ENCODE measurements at places on chromosomes 12 and 14.
A peak's percentile ranks its signal among the peaks of the same experiment; 100 is the strongest.

DNA sequence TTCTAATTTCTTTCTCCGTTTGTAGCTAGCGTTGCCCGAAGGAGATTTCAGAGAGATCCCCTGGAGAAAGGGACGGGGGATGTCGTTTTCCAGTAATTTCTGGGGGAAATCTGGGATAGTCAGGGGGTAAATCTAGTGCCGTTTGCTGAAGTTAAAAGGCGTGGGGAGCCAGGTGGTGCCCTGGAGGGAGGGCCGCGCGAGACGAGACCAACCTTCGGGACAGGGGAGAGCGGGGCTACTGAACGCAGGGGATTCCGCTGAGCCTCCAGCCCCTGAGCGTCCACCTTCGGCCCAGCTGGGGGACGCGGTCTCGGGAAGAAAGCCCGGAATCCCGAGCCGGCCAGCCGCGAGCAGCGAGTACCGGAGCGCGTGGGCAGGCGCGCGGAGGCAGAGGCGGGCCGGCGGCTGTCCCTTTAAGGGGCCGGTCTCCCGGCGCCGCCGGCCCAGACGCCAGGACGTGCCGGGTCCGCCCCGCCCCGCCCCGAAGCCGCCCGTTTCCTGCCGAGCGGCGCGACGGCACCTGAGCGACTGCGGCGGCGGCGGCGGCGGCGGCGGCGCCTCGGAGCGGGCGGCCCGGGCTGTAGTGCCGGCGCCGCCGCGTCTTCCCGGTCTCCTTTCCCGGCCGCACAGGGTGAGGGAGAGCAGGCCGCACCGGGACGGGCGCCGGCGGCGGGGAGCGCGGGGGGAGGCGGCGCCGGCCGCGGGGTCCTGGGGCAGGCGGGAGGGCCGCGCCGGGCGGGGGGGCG lies at the start of gene KTN1:
Gene KTN1, plus strand, starts transcription at position 484 of the 746 bp plus-strand sequence. CDS start 31,842 bp downstream, outside the sequence.
- peak; percentile 64 for DNase-seq

GRCh38 chr14:64508215-64508776 lies 3.7 kb downstream of the ZBTB1 start:
- DNase-seq, result no peak

GRCh38 chr14:73259837-73260236 lies 22.5 kb downstream of the PAPLN start:
- no peak for DNase-seq

DNA sequence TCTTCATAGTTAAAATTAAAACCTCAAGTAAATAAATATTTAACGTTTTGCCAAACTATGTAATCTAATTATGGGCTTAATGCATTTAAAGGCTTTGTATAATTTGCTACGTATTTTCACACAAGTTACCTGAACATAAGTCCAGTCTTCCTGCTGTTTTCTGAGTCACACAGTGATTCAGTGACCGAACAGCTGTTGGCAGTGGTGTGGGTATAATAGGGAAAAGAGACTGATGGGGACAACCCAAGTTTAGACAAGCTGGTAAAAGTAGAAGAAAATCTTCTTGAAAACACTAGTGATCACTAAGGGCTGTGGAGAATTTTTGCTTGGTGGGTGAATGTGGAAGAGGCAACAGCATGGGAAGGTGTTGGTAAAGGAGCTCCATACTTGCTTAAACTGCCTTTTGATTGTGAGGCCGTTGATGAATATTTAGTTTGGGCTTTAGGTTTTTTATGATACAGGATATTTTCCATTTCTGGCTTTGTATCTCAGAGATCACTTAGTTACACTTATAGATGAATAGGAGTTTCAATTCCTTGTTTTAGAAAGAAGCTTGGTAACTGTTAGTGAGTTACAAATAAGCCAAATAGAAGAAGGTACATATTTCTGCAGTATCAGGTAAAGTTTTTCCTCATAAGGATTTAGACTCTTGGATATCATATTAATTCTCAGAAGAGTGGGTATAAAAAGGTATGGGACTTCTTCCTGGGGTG lies 23.9 kb downstream of the LRRK2 start:
- no peak for DNase-seq

- no peak for DNase-seq
Measured at GRCh38 chr14:88791629-88792472, 902 bp downstream of the EML5 start.

GRCh38 chr12:104519190-104520019 lies 62.7 kb downstream of the CHST11 start:
- no peak for DNase-seq

DNA sequence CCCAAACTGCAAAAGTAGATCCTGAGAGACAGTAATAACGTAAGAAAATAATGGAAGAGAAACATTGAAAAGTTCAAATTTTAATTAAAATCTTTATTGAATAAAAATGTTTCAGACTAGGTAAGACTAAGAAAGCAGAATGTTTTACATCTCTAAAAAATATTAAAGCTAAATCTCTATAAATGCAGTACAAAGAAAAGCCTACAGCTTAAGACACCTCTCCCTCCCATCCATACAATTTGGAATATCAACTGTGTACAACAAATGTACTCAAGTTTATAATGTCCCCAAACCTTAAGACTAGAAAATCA lies 8.5 kb upstream of the CERS5 start:
- no peak for DNase-seq

DNA sequence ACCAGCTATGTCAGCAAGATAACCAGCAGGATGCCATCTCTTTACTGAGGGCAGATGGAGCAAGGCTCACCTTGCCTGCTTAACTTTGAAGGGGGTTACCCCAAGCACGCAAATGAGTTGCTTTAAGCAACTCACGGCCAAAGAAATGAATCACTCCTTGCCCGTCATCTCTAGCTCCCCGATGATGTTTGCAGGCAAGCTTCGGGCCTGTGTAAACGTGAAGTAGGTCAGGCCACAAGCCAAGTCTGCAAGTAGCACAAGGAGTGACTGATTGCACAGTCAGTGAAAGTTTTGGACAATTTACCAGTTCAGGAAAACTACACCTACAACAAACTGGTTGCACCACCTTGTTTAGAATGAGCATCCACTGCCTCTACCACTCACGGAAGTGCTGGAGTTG lies 699.7 kb upstream of the TBX3 start:
- no peak for DNase-seq

- DNase-seq, result peak; percentile 39
Measured at GRCh38 chr12:124898200-124898922, 16.1 kb downstream of the UBC start.

DNA sequence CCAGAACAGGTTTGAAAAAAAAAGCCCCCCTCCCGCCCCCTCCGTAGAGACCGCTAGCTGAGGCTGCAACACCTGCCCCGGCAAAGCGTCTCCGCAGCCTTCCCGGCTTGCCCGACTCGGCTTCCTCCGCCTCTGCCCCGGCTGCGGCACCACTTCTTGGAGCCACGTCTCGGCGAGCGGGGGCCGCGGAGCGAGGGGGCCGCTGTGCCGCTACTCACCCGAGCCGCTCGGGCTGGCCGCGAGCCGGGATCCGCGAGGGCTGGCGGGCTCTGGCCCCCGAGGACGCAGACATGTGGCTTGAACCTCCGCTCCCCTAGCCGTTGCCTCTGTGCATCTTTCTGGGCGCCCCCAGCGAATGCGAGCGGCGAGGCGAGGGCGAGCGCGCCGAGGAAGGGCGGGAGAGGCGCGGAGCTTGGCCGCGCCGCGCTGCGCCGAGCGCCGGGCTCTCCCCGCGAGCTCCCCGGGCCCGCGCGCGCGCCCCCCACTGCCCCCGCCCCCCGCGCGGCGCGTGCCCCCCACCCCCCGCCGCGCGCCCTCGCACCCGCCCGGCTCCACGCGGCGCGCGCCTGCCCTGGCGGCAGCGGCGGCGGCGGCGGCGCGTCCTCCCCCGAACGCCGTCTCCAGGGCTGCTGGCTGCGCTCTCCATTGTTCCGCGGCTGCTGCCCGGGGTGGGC lies 249.5 kb downstream of the APAF1 start:
- DNase-seq, result no peak

DNA sequence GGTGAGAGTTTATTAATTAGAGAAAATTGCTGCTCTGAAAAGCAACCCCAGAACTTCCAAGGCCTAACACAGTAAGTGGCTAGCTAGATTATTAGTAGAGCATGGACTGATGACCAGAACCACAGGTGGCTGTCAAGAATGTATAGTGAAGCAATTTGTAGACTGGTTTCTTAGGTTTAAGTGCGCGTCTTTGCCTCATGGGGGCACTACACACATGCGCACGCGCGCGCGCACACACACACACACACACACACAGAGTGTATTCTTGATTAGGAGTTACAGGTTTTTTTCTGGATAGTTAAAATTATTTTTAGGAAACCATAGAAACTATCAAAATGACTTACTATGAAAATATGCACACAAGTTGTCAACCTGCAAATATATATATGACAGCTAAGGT lies 66.5 kb downstream of the BHLHE41 start:
- no peak for DNase-seq

DNA sequence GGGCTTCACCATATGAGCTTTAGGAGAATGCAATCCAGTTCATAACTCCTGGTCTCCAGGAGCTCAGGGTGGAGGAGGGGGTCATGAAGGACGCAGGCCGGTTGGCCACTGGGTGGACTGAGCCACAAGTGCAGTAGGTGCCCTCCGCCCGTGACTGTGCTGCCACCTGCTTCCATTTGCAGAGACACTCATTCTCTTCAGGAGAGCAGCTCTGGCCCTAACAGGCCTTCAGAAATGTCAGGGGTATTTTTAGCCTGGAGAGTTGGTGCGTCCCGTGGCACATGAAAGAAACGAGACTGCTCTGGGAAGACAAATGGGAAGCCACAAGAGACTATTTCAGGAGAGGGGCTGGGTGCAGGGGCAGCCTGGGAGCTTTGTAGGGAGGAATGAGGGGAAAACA lies 74.6 kb upstream of the MYL2 start:
- DNase-seq, result no peak

DNA sequence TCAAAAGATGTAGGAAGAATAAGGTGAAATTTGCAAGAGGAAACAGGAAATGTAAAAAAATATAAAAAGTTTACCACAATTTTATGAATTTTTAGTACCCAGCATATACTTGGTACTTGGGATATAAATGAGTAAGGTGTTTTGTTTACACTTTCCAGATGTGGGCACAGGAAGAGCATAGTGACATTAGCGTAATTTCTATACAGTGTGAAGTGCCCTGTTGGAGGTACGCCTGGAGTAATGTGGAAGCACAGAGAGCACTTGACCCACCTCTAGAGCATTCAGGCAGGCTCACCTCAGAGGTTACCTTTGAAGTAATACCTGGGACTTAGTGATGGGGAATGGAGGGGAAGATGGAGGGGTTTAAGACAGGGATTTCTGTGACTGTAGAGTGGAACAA lies 89.5 kb downstream of the AEBP2 start:
- DNase-seq, result no peak

DNA sequence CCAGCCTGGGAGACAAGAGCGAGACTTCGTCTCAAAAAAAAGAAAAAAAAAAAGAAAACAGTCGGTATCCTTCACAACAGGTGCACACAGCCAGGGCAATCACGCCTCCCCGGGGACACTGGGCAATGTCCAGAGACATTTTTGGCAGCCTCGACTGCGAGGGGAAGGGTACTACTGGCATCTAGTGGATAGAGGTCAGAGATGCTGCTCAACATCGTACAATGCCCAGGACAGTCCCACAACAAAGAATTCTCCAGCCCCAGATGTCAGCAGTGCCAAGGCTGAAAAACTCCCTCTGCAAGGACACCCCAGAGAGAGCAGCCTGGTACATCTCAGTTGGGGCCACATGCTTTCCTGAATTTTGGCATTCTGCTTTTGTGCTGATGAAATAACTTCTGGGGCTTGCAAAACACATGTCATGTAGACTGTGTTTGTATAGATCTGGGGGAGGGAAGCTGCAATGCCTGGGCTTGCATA lies 21.5 kb downstream of the ALDH2 start:
- no peak for DNase-seq

- DNase-seq, result no peak
Measured at GRCh38 chr14:95143808-95144620, 13.3 kb downstream of the DICER1 start.

GRCh38 chr12:110689281-110690126 lies 589 bp upstream of the HVCN1 start:
- DNase-seq, result peak; percentile 11

DNA sequence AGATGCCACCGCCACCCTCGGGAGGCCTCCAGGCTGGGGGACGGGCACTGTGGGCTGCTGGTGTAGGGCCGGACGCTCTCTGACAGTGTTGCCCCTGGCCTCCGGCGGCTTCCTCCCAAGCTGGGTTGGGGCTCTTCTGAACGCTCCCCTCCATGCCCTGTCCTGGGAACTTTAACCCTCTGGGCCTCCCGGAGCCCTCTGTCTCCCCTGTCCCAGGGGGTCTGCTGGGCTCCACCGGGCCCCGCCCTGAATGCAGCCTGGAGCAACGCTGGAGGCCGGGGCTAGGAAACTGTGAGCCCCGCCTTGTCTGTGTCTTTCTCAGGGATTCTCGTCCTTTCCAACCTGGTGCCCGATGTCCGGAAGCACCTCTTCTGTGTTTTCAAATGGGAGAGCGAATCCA lies 45.7 kb upstream of the FBRSL1 start:
- no peak for DNase-seq

DNA sequence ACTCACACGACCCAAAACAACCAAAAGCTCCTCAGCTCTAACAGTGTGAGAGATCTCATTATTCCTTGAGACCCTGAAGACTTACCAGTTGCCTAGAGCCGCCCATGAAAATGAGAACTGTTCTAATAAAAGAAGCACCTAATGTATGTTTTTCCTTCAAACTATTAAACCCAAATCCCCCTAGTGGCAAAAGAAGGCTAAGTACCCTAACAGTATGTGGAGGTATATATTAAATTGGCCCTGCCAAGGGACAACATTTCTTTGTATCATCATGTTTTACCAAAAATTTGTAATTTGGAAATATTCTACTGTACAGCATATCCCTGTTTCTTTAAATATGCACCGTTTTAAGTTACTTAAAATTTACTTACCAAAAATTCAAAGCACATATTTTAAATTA lies 38.0 kb upstream of the PPFIA2 start:
- DNase-seq, result no peak

GRCh38 chr14:103510724-103511693 lies 11.6 kb downstream of the CKB start:
- no peak for DNase-seq
